ENCODE measurements at places on chromosomes 5 and 9.

DNA sequence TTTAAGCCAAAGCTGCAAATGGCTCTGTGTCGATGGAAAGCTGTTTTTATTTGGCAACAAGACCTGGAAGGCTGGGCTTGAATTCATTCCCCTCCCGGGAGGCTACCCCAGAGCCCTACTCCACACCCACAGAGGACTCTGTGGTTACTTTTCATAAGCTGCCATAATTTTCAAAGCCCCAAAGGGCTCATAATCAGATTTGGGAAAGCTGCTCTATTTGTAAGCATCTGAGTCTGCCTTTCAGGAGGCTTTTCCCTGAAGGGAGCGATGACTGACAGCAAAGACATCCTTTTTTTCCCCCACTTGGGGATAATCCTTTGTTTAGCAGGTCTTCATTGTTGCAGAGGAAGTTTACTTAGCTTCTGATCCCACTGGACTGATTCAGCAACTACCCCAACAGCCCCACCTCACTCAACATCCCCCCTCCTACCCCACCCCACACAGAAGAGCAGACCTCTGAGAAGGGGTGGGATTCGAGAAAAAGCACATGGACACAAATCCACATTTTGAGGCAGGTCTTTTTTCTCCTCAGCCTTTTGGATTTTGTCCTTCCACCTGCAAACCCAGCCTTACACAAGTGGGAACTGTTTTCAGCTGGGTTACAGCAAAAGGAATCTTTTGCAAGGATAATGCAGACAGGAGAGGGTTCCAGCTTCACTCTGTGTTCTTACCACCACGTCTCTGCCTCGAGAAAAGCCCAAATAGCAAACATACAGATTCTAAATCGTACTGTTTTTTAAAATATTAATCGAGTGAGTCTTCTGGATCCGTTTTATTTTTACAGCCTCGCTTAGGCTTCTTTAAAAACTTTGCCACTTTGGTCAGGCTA, 244.4 kb upstream of the TUT7 start:
- DNase-seq: no peak

GRCh38 chr5:111411301-111411700, 101.0 kb downstream of the STARD4 start:
- DNase-seq: no peak

DNA sequence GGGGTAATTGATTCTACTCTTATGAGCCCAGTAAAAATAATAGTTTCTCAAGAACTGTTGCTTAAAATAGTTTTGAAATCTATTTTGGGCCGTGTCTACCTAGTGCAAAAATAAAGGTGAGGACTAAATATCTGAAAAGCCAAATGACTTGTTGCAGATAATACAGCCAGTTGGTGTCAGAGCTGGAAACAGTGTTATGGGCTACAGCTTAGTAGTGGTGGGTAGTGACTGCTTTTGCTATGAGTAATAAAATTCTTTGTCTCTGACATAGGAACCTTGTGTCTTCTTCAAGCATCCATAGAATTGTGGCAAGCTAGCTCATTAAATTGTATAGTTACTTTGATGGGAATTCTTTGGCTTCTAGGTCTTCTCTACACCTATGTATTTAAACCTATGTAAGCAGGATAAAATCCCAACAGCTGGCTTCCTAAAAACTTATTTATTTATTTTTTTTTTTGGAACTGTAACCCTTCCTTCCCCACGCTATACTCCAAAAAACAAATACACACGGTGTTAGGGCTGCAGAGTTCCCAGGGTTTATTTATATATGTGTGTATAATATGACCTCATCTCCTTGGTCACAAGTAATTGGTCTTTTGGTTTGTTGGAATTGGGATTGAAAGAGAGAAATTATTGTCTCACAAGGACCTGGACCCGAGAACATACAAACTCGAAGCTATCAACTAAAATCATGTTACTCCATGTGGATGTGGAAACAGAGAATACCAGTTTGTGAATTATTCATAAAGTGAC, 138.0 kb downstream of the NUDT12 start:
- no peak for DNase-seq

- no peak for DNase-seq
Observed at GRCh38 chr5:132686193-132686592, 12.4 kb downstream of the IL4 start.

- DNase-seq: no peak
Observed at GRCh38 chr9:92405818-92406217, 1.4 kb upstream of the OGN start.

DNA sequence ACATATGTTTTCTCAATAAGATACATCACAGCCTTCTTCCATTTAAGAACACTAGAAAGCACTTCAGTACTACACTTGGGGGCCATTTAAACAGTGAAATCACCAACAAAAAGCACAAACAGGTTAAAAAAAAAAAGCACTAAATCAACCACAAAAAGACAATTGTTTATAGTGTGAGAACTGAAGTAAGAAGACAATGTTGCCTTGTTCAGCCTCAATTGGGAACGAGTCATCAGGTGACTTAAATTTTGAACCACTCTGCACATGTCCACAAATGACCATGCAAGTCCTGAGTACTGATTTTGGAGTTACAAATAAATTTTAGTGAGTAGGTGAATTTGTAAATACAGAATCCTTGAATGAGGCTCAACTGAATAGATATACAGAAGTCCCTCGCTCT, 37.2 kb upstream of the HNRNPA0 start:
- no peak for DNase-seq

DNA sequence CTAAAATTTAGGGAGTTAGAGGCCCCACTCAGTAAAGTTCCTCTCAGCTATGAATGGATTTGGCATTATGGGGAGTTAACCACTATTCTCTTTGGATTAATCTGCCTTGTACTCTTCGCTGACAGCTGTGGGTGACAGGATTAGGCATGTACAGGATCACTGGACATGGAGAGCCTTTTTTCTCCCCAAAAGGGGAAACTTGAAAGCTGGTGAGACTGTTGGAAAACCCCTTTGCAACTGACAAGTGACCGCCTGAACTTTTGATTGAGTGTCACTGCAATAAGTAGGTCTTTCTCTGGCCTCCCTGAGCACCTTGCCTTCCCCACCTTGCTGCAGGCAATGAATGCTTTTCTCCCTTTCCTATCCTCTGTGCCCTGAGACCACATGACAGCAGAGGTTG, 68.3 kb downstream of the ERP44 start:
- no peak for DNase-seq

DNA sequence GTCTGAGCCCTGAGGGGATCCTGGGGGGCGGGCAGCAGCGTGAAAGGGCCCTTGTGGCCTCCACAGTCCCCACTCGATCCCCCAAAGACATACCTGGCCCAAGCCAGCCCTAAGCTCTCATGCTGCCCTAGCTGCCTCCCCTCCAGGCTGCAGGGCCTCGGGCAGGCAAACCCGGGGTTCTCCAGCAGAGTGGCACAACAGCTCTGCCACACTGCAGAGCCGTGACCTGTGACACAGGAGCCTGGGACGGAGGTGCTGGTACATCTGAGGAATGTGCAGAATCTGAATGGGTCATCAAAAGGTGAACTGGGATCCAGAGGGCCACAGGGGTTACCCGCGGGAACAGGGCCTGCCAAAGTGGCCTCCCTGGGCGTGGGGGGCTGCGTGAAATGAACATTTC, 163.2 kb downstream of the DAB2IP start:
- DNase-seq: no peak

DNA sequence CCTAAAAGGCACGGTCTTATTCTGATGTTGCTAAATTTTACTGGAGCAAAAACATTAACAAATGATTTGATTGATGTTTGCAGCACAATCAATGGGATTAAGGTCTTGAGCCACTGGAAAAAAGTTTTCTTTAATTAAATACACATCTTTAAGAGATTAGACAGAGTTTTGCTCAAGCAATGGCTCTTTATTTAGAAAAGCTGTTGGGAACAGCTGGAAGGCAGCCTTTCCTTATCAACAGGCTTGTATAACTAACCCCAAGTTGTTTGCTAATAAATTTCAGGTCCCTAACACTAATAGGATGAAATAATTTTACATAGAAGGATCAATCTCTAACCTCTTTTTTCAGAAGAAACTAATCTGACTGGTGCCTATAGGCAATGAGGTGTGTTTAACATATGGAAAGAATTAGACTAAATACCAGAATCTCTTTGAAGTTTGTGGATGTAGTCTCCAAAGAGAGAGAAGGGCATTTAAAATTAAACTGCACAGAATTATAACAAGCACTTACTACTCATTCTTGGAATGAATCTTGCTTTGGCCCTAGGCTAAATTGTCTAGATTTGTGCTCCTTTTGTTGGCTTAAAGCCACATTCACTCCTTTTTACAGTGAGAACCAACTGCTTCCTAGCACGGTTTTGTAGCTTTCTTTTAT, 67.3 kb upstream of the TNFAIP8 start:
- DNase-seq: no peak

GRCh38 chr5:11398728-11399127, 505.5 kb downstream of the CTNND2 start:
- DNase-seq: no peak

DNA sequence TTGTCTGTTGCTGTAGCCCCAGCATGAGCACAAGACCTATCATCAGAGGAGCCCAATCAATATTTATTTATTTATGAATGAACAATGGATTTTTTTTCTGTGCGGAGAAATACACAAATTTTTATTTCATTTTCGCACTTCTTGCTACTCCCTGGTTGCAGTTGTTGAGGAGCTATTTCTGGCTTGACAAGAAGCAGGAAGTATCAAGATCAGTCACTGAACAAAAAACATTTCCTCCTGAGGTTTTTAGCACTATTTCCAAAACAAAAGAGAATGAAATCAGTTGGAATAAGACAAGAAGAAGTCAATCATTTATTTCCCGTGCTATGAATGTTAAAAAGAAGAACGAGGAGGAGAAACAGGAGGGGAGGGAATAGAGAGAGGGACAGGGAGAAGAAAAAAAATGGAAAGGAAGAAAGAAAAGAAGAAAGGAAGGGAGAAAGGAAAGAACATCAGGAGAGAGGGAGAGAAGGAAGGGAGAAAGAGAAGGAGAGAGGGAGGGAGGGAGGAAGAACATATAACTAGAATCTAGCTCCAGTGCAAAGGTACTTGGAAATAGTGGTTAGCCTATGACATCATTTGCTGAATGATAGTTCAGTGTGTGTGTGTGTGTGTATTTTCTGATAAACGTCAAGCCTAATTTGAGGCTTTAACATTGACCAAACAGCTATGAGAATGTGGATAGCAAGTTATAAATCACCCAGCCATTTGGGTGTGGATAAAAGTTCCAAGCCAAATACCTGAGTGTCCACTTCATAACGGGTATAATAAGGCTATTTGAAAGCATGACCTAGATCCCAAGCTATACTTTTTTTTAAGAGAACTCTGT, 586.0 kb downstream of the EBF1 start:
- DNase-seq: no peak

- no peak for DNase-seq
Observed at GRCh38 chr9:98860871-98861293, 53.4 kb downstream of the GALNT12 start.

- no peak for DNase-seq
Observed at GRCh38 chr9:4743131-4743875, 2.3 kb upstream of the AK3 start.

GRCh38 chr9:106783121-106783520, 79.8 kb upstream of the ZNF462 start:
- no peak for DNase-seq

DNA sequence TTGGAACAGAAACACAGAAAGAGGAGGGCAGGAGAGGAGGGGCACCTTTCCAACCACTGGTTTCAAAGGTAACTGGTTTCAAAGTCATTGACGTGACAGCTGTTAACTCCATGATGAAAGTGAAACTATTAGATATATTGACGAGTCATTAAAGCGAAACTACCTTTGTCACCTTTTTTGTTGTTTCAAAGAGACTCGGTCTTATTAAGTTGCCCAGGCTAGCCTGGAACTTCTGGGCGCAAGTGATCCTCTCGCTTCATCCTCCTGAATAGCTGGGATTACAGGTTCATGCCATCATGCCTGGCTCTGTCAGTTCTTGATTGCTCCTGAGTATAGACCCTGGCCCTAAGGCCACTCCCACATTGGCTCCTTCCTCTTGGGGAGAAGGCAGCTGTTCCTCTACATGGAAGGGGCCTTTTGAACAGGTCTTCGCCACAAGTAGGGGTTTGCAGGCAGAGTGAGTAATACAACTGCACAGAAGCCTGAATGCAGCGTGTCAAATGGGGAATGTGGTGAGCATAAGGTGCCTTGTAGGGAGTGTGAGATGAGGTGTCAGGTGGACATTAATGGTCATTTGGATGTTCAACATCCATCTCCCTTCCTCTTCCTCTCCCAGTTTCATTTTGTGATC, 3.4 kb upstream of the F12 start:
- no peak for DNase-seq

- DNase-seq: no peak
Observed at GRCh38 chr5:160697281-160697680, 154.7 kb downstream of the ATP10B start.

- no peak for DNase-seq
Observed at GRCh38 chr9:105928416-105928815, 234.1 kb downstream of the TMEM38B start.

- DNase-seq: no peak
Observed at GRCh38 chr9:114655689-114656088, 1.9 kb downstream of the TEX53 start.

DNA sequence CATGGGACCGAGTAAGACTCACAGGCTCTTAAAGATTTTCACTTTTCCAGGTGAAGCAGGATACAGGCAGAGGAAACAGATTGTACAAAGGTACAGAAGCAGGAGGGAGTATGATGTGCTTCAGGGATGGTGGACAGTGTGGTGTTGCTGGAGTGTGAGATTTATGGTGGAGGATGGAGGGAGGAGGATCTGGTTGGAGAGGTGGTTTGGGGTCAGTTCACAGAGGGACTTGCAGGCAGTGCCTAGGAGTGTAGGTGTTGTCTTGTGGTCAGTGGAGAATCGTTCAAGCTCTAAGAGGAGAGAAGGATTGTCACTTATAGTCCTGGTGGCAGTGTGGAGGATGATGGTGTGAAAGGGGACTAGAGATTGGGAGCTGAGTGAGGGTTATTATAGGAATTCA, 11.8 kb downstream of the RALGPS1 start:
- no peak for DNase-seq

- no peak for DNase-seq
Observed at GRCh38 chr9:81028504-81028903, 660.8 kb downstream of the TLE1 start.

GRCh38 chr9:71279151-71279739, 157.8 kb upstream of the TRPM3 start:
- no peak for DNase-seq

- DNase-seq: no peak
Observed at GRCh38 chr5:124301850-124302249, 444.6 kb downstream of the ZNF608 start.

GRCh38 chr5:33312571-33313549, 127.9 kb upstream of the TARS1 start:
- DNase-seq: no peak

GRCh38 chr9:8905731-8906130, 1106.2 kb upstream of the DMAC1 start:
- no peak for DNase-seq

- no peak for DNase-seq
Observed at GRCh38 chr5:14173377-14174229, 30.5 kb downstream of the TRIO start.

Measured in stimulated activated CD8-positive, alpha-beta memory T cell treated with anti-CD3 and anti-CD28 coated beads, Interleukin-2, amount 100 ng/mL, for 1 hour (primary cell).